ENCODE measurements at places on chromosomes 4 and X. TPM values are rescaled to one million over a fixed set of nuclear protein-coding genes. Genes with fewer than 3 reads are reported as not detected.

Gene CTAG2
- total RNA-seq, result not detected

Gene NUDT10
- total RNA-seq, result 39.1 TPM

Gene GUCY1A1
- total RNA-seq, result 136 TPM

Gene HGFAC
- 1.2 TPM for total RNA-seq

Data from occipital lobe (tissue), 3 donors.